ENCODE measurements at places on chromosomes 6 and 20.

DNA sequence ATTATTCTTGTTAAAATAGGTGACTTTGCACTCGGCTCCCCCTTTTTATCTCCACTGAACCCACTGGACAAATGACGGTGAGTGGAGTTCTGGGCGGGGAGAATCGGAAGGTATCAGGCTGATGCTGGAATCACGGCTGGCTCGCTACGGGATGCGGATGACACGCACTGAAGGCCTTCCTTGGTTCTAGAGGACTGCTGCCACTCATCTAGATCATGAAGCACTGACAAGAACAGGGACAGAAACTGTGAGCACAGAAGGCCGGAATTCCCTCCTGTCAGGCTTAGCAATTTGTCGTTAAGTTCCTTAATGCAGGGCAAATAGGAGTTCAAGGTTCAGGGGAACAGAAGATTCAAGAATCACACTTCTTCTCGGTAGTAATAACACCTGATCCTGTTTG lies 89.9 kb upstream of the MPC1 start:
- no peak for DNase-seq

DNA sequence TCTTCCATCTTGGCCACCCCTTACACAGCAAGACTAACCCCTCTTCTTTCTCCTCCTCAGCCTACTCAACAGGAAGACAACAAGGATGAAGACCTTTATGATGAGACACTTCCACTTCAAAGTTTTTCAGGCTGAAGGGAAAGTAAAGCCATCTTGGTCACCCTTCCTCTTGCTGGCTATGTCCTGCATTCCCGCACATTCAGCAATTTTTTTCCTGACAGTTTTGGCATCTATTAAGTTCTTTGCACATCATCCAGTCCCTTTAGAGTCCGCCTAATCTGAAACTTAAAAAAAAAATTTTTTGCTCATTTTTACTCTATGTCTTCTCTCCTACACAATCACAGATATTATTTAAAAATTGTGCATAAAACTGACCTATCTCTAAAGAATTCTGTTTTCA lies 493.4 kb downstream of the LMBRD1 start:
- no peak for DNase-seq

GRCh38 chr6:5152460-5152859 lies 67.3 kb downstream of the PPP1R3G start:
- DNase-seq: no peak

DNA sequence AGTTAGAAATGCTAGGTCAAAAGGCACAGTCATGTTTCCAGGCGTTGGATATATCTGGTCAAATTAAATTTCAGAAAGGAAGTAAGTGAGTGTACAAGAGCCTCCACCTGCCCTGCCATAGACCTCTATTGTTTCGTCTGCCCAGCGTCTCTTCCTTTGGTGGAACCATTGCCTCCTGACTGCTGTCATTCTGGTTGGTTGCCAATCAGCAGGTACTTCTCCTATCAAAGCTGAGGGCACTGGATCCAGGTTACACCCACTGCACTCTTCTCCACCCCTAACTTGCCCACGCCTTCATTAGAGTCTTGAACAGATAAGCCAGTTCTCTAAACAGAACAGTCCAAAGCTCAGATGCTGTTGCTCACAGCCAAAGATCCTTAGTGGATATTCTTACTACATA lies 2.6 kb upstream of the WFDC5 start:
- DNase-seq: no peak

GRCh38 chr20:59735486-59735885 lies 131.1 kb downstream of the PHACTR3 start:
- no peak for DNase-seq
